Stimulated activated CD4-positive, alpha-beta T cell treated with anti-CD3 and anti-CD28 coated beads, Interleukin-1b, Interleukin-23, amount 100 ng/mL, for 4 hours (primary cell): ENCODE measurements at places on chromosomes 4 and X.

DNA sequence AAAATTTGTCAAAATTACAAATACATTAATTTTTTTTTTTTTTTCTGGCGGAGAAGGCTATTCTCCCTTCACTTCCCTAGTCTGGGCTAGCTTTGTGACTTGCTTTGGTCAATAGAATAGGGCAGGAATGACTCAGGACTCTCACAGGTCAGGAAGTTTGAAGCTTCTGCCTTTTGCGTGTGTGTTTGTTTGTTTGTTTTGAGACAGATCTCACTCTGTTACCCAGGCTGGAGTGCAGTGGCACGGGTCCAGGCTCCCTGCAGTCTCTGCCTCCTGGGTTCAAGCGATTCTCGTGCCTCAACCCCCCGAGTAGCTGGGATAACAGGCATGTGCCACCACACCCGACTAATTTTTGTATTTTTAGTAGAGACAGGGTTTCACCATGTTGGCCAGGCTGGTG, 55.9 kb upstream of the USP9X start:
- DNase-seq: no peak

GRCh38 chrX:19017271-19017670, 33.4 kb upstream of the PHKA2 start:
- no peak for DNase-seq

- DNase-seq: no peak
Observed at GRCh38 chr4:14247767-14248166, 620.2 kb upstream of the BOD1L1 start.

- no peak for DNase-seq
Observed at GRCh38 chr4:26179316-26179760, 141.5 kb upstream of the RBPJ start.

DNA sequence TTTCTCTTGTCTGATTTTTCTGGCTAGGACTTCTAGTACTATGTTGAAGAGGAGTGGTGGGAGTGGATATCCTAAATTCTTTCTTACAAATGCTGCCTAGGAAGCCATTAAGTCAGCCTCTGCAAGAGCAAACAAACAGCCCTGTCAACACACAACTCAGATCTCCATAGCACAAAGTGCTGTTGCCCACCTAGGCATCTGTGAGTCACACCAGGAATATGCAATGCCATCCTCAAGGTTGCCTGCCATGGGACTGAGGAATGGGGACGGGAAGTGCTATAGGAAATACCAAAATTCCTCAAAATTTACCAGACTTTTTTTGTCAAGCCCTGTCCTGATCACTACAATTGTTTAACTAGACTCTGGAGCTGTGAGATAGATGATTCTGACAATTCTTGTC, 466.9 kb downstream of the FSTL5 start:
- no peak for DNase-seq

DNA sequence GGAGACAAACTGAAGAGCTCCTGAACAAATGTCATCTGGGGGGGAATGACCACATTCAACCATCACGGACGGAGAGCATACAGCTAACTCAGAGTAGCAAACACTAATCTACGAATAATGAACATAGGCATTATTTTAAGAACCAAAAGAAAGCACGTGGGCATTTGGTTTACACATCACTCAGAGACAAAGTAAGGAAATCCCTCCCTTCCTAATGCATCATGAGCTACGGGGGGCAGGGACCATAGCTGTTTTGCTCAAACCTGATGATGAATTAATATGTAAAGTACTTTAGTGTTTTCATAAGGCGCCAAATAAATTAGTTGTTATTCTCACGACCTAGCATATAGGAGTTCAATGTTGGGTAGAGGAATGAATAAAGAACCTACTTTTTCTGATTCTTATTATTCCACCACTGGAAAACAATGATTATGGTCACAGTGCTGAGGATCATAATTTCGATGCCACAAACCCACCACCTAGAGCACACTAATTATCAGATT, 11.7 kb upstream of the TMEM156 start:
- no peak for DNase-seq

DNA sequence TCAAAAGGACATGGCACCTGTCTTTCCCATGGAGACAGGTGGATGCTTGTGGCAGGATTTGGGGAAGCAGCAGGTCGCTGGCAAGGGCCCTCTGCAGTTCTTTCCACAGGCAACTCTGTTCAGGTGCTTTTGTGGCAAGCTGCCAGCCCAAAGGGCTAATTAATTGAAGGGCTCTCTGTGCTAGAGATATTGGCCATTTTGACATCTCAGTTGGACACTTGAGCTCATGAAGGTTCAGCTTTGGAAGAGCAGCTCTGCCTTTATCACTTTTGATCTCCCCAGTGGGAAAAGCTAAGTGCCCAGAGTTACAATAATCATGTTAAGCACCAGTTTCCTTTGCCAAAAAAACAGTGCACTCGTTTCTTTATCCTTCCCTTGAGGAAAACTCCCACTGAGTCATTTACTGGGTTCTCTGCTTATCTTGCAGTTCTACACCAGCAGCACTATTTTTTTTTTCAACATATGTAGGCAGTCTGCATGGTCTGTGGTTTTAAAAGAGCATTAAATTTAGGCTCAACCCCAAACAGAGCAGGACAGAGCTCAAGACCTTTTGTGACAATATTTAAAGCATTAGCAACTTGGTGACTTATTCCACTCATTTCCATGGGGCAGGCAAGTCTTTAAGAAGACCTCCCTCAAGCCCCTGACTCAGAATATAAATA, 336.4 kb upstream of the RASGEF1B start:
- DNase-seq: no peak

DNA sequence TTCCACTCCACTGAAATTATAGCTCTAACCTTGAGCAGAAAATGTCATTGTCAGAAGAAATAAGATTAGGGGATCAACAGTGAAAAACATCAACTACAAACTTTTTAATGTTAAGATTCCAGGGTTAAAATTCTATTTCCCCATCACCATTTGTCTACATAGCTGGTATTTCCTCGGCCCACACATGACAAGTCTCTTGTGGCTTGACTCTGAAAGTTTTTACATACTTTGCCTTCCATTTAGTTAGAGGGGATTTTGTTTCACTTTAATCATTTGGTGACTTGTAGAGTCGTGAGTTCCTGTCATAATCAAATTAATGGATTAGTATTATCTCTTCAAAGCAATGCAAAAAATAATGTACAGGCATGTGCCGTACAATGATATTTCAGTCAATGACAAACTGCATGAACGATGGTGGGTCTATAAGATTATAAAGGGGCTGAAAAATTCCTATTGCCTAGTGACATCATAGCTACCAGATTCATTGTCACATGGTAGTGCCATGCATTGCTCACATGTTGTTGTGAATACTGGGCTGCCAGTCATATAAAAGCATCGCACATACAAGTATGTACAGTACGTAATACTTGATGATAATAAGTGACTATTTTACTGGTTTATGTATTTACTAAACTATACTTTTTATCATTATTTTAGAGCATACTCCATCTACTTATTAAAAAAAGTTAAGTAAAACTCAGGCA, 72.0 kb downstream of the ING2 start:
- DNase-seq: no peak

GRCh38 chr4:164952551-164952950, 24.9 kb downstream of the TRIM61 start:
- DNase-seq: no peak

DNA sequence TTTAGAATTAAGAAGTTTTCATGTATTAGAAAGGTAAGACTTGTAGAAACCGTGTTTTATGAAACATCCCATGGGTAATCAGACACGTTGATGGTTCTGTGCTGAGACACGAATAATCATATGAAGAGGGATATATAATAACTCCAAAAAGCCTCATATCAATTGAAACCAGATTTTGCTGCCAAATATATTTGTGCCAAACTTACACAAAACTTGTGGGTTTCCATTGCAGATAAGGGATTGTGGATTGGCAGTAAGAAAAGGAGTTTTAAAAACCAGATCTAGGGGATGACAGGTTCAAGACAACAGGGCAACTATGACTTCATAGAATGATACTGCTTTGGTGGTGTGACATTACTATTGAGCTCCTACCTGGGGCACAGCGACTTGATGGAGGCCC, 616.1 kb downstream of the BCOR start:
- no peak for DNase-seq

DNA sequence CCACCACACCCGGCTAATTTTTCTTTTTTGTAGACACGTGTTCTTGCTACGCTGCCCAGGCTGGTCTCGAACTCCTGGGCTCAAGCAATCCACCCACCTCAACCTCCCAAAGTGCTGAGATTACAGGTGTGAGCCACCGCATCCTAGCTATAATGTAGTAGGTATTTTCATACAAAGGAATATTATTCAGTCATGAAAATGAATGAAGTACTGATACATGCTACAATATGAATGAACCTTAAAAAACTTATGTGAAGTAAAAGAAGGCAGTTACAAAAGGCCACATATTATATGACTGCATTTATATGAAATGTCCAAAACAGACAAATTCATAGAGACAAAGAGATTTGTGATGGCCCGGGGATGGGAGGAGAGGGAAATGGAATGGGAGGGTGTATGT, 4.7 kb upstream of the GATA1 start:
- DNase-seq: no peak

DNA sequence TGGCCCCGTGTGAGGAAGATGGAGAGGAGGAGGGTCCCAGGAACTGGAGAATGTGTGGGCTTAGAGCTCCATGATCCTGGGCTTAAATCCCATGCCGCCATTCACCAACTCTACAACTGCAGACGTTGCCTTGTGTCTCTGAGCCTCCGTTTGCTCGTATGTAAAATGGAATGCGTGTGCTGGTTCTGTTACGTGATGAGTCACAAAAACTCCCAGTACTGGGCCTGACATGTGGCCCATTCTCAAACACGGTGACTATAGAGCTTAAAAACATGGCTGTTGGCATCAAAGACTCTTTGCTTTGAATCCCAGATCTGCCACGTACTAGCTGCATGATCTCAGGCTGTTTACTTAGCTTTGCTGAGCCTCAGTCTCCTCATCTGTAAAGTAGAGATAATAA, 13.0 kb upstream of the AFAP1 start:
- no peak for DNase-seq

DNA sequence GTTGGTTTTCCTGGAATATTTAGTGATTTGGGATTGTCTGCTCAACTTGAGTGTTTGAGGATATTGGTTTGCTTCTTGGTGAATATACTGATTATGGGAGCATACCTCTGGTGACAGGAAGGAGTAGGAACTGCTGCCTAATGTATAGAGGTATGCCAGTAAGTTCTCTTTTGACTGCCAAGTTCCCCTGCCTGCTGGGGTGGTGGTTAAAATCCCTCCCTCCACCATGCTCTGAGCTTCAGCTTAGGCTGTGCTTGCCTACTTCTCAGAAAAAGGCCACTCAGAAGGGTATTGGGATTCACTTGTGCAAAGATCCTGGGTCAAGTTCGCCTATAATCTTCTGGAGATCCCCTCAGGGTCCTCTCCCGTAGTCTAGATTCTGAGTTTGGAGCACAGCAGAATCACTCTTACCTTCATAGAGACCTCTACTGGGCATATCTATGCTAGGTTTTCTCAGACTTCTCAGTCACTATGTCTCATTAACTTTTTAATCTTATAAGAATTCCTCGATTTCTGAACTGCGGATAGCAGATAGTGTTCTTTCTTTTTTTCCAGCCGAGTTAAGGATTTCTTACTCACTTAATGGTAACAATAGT, 44.7 kb upstream of the DCK start:
- DNase-seq: no peak

DNA sequence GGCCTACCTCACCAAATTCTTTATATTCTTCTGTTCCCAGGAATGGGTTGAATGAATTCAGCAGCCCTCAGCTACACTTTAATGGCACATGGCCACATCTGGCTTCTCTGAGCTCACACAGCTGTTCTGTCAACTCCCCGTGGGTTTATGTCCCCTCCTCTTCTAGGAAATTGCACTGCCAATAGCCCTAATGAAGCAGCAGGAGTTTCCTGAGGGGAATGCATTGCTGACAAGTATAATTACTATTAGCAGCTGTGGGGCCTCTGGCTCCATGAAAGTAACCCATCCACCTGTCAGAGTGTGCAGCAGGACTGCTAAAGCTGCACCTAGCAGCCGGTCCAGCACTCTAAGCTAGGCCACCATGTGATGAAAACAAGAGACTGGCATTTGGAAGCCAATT, 50.3 kb downstream of the FTHL17 start:
- DNase-seq: no peak

GRCh38 chrX:120321520-120322281, 10.4 kb upstream of the TMEM255A start:
- no peak for DNase-seq

GRCh38 chr4:10285028-10285427, 168.4 kb upstream of the WDR1 start:
- DNase-seq: no peak

- DNase-seq: no peak
Observed at GRCh38 chr4:83075311-83076095, 39.0 kb downstream of the PLAC8 start.

DNA sequence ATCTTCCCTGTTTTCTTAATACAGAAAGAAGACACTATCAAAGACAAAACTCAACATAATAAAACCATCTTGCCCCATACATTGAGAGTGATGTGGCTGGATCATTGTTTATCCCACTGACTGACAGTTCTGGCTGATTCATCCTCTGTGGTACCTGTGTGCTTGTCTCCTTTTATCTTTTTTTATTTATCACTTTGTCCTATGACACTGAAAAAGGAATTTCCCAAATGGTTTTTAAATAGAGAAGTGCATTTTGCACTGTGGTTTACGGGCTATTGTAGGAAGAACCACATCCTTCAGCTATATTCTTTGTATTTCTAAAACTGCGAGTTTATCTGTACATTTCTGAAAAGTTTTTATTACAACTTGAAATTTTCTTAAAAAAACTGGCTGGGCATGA, 15.0 kb downstream of the TTC29 start:
- no peak for DNase-seq

- DNase-seq: no peak
Observed at GRCh38 chr4:64756016-64756415, 346.8 kb upstream of the TECRL start.

- DNase-seq: no peak
Observed at GRCh38 chrX:20500171-20500865, 233.6 kb upstream of the RPS6KA3 start.

GRCh38 chr4:81146466-81146865, 68.6 kb downstream of the PRKG2 start:
- no peak for DNase-seq

- DNase-seq: no peak
Observed at GRCh38 chr4:45453258-45453853, 670.5 kb downstream of the GABRG1 start.

DNA sequence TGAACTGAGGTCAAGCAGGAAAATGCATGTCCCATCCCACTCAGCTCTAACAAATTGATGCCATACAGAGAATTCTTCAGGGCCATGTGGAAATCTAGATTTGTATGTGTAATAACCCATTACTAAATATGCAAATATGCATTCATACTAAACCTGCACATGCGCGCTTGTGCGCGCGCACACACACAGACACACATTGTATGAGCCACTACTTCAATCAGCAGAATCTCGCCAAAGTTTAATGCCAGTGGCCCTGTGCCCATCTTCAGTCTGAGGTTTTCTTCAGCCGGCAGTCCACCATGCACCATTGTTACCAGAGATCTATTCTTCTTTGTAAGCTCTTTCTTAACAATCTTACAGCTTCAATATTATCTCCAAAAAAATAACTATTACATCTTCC, 276.4 kb downstream of the PDGFC start:
- no peak for DNase-seq
